ENCODE measurements at places on chromosomes 3 and 15. TPM values are rescaled to one million over a fixed set of nuclear protein-coding genes. Genes with fewer than 3 reads are reported as not detected.

DNA sequence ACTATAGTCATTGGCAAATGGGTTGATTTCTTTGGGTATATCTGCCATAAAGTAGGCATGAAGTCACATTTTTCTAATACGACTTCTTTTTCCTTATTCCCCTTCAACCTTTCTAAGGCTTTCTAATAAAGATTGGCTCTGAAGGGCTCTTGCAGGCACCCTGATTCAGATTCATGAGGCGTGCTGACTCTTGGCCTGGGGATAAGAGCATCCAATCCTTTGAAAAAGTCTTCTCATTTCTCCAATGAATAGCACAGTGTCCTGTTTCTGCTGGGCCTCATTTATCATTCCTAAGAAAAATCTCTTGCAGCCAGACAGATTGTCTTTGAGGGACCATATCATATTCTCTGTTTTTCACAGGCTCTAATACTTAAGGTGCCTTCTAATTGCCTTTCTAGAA is 32.3 kb upstream of the BNIP2 start:
- DNase-seq, result no peak

- DNase-seq, result no peak
Measured at GRCh38 chr15:72198356-72199204, 993 bp upstream of the GRAMD2A start.

GRCh38 chr3:155233213-155233612 is 60.3 kb downstream of the STRIT1 start:
- DNase-seq, result peak; percentile 36

GRCh38 chr3:59774634-59775033 is 724.8 kb upstream of the CFAP20DC start:
- no peak for DNase-seq

DNA sequence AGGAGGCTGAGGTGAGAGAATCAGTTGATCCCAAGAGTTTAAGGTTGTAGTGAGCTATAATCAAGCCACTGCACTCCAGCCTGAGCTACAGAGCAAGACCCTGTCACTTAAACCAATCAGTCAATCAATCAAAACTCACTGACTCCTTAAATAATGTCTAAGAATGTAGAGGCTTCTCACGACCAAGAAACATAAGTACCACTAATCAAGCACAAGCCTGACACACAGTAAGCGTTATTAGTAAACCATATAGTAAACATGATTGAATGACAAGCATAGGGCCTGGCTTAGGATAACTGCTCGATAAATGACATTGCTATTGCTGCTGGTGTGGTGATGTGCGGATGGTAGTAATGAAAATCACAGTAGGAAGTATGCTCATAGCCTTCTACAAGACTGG is 29.4 kb downstream of the C3orf85 start:
- DNase-seq, result no peak

DNA sequence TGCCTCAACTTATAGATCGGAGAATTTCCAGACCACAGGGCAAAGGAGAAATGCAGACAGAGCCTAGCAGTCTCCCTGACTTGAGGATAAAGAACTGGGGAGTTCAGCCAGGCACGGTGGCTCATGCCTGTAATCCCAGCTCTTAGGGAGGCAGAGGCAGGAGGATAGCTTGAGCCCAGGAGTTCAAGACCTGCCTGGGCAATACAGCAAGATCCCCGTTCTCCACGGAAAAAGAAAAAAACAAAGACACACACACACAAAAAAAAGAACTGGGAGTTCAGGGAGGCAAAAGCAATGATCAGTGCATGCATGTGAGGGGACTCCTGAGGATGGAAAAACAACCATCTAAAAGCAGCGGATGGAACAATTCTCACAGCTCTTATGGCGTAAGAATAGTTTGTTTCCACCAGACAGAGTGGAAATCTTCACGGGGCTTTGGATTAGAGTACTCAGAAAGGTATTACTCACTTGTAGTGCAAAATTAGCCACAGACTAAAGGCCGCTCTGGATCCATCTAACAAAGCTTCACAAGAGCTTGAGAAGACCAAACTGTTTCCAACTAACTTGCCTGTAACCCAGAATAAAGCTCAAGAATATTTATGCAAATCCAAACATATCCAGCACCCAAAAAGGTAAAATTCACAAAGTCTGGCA is 16.3 kb downstream of the SEC11A start:
- no peak for DNase-seq

DNA sequence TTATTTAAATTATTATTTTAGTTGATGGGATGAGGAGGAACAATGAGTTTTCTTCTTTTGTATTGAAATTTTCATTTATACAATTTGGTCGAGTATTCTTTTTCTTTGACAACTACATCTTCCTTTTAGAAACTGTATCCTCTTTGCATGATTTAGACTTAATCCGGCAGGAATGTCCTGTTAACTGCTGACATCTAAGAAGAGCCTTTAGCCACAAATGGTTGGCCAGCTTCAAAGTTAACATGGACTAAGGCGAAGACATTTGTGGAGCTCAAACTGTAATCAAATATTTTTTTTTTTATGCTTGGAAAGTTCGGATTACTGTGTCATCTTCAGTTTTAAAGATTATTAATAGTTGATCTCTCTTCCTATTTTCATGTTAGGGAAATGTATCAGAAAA is 43.2 kb downstream of the RIOX2 start:
- DNase-seq, result no peak

DNA sequence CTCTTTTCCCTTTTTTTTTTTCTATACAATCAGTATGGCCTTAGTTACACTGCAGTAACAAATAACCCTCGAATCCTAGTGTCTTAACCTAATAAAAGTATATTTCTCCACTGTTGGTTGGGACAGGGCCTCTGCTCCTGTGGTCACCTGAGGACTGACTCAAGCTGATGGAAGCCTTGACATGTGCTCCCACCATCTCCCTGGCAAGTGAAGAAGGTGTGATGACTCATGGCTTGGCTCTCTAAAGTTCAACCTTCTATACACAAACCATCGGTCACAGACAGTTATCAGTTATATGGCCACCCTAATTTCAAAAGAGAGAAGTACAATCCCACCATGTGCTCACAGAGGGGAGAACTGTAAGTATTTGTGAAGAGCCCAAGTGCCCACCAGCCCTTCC is 65.8 kb upstream of the CACNA2D3 start:
- DNase-seq, result no peak

DNA sequence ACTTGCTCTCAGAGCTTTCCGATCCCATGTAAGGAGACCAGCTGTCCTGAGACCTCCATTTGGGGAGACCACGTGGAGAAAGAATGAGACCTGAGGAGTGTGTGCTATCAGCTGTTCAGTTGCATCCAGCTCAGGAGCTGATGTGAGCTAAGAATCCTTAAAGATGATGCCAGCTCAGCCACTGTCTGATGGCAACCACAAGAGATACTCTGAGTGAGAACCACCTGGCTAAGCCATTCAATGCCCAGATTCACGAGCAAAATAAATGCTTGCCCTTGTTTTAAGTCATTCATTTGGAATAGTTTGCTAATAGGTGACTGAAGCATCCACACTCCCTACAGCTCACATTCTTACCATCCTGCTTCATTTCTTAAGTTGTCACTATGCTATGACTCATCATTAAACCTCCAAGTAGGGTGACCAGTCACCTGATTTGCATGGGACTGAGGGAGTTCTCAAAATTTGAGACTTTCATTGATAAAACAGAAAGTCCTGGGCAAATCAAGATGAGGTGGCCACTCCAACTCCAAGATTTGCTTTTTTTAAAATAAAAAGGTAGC is 56.4 kb downstream of the SPTSSB start:
- DNase-seq, result no peak

DNA sequence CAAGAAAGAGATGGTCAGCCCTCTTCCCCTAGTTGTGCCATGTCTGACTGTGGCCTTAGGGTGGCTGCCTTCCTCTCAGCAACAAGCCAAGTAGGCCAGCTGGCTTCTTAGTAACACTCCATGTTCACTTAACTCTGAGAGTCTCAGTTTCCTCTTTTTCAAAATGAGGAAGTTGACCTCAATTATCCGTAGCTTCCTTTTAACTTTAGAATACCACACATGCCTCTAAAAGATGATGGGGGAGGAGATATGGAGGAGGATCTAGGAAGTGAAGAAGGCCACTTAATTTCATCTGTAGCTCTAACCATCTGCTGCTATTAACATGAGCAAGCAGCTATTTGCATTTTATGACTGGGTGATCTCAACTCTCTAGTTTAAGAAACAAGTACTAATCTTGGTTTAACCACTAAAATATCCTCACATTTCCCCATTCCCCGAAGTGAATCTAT is 32.9 kb downstream of the CD200R1L start:
- no peak for DNase-seq

The TGM5 gene
- not detected for total RNA-seq

The RTP4 gene
- total RNA-seq, result 0.63 TPM

The ZSCAN2 gene
- 4.6 TPM for total RNA-seq

The KBTBD8 gene
- 0.54 TPM for total RNA-seq

The VGLL4 gene
- 114 TPM for total RNA-seq
